ENCODE measurements at places on chromosomes 5 and 9. TPM values are rescaled to one million over a fixed set of nuclear protein-coding genes. Genes with fewer than 3 reads are reported as not detected.

DNA sequence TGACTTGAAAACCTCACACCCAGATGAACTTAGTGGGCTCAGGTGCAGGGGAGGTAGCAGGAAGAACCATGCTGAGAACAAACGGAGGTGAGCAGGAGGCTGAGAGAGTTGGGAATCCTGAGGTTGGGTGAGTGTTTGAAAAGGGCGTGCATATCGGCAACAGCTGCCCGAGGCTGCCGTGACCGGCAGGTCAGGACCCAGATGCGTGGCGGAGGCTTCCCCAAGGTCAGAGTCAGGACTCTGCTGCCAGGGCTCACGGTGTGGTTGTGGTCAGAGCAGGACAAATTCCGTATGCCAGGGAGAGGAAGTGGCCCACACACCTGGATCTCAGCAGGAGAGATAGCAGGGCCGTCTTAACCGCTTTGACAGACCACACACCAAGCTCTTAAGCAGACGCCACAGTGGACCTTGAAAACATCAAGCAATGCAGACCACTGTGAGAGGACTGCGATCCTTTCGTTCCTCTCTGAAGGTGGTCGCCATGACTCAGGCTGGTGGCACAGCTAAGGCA is 43.1 kb downstream of the ADAMTS16 start:
- no peak overlapping the region for H3K27ac ChIP-seq
- H3K4me3 ChIP-seq = no peak overlapping the region
- peaks cover 5% of the 10 kb centered on the region for H3K27me3 ChIP-seq

DNA sequence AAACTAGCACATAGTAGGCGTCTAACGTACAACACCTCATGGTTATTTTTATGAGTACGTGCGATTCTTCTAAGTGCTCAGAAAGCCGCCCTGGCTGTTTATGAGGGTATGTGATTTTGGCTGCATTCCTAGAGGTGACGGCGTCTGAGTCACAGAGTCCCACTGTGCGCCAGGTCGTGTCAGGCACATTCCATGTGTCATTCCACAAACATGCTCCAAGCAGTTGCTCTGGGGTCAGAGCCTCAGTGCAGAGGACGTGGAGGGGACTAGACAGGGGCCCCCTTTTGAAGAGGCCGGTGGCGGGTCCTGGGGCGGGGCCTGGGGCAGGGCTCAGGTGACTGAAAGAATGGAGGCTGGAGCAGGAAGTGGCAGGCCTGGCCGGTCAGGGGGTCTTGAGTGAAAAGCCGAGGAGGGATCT is 51.9 kb downstream of the NEK6 start:
- no peaks in the 10 kb centered on the region for H3K27me3 ChIP-seq

- H3K36me3 ChIP-seq = no peaks in the 10 kb centered on the region
- H3K27me3 ChIP-seq = no peaks in the 10 kb centered on the region
- DNase-seq = no peak
- peak overlapping the region; percentile 31 for H3K4me3 ChIP-seq
- peaks cover 75% of the 10 kb centered on the region for H3K4me1 ChIP-seq
These were observed 72.9 kb downstream of the SERINC5 start for GRCh38 chr5:80182809-80183580.

GRCh38 chr5:100017520-100018262 is 517.5 kb upstream of the FAM174A start:
- H3K27me3 ChIP-seq = no peaks in the 10 kb centered on the region
- H3K4me1 ChIP-seq = no peaks in the 10 kb centered on the region
- no peak overlapping the region for H3K4me3 ChIP-seq

- no peak overlapping the region for H3K27ac ChIP-seq
- H3K4me3 ChIP-seq = no peak overlapping the region
- DNase-seq = no peak
These were observed 204.8 kb upstream of the PIK3R1 start for GRCh38 chr5:68010740-68011139.

- H3K36me3 ChIP-seq = no peaks in the 10 kb centered on the region
- H3K27me3 ChIP-seq = peaks cover 2% of the 10 kb centered on the region
- H3K4me1 ChIP-seq = peaks cover 14% of the 10 kb centered on the region
- peak within 1 kb of the TSS; percentile 73 for H3K4me3 ChIP-seq
- peak within 1 kb of the TSS; percentile 78 for H3K27ac ChIP-seq
These were observed at the start of gene CCNI2 for GRCh38 chr5:132746954-132747615. CCNI2 (plus strand) TSS chr5:132747426; CDS start chr5:132747496, 70 bp downstream.

GRCh38 chr9:135883410-135884089 is 23.8 kb downstream of the CAMSAP1 start:
- no peak overlapping the region for H3K4me3 ChIP-seq
- peaks cover 53% of the 10 kb centered on the region for H3K4me1 ChIP-seq
- peaks cover 23% of the 10 kb centered on the region for H3K36me3 ChIP-seq

DNA sequence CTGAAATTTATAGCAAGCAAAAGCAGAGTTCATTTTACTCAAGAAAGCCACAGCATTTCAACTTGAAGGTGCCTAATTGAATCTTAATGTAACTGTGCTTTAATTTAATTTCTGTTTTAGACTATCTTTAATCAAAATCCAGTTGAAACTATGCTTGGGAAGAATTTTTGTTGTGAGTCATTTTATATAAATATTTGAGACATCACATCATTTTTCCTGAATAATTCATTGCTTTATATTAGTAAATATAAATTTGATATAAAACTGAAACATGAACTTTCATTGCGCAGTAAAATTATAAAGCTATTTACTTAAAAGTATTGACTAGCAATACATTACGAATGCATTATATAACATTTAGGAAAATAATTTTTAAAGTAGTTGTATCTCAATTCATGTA is 1937.1 kb upstream of the CDH9 start:
- no peaks in the 10 kb centered on the region for H3K36me3 ChIP-seq
- DNase-seq = no peak
- no peak overlapping the region for H3K4me3 ChIP-seq
- H3K27ac ChIP-seq = no peak overlapping the region

- peaks cover 3% of the 10 kb centered on the region for H3K27me3 ChIP-seq
- no peaks in the 10 kb centered on the region for H3K36me3 ChIP-seq
- H3K4me1 ChIP-seq = no peaks in the 10 kb centered on the region
These were observed 83.6 kb downstream of the ARHGEF28 start for GRCh38 chr5:73709536-73710129.

DNA sequence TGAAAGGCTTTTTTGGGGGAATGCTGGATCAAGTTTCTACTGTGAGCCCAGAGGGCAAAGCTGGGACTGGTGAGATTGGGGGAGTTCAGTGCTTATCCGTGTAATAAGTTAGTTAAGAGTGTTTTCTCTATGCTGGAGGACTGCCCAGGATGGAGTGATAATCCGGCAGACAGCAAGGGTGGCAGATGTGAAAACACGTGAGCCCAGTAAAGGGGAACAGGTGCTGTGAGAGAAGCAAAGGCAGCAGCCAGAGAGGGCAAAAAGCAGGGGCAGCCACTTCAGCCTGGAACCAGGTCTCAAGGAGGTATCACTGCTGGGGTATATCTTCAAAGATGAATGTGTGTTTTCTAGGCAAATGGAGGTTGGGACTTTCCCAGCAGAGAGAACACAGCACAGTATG is 53.9 kb downstream of the GALNT10 start:
- no peak overlapping the region for H3K4me3 ChIP-seq
- no peaks in the 10 kb centered on the region for H3K27me3 ChIP-seq
- H3K36me3 ChIP-seq = no peaks in the 10 kb centered on the region
- no peaks in the 10 kb centered on the region for H3K4me1 ChIP-seq
- no peak overlapping the region for H3K27ac ChIP-seq

DNA sequence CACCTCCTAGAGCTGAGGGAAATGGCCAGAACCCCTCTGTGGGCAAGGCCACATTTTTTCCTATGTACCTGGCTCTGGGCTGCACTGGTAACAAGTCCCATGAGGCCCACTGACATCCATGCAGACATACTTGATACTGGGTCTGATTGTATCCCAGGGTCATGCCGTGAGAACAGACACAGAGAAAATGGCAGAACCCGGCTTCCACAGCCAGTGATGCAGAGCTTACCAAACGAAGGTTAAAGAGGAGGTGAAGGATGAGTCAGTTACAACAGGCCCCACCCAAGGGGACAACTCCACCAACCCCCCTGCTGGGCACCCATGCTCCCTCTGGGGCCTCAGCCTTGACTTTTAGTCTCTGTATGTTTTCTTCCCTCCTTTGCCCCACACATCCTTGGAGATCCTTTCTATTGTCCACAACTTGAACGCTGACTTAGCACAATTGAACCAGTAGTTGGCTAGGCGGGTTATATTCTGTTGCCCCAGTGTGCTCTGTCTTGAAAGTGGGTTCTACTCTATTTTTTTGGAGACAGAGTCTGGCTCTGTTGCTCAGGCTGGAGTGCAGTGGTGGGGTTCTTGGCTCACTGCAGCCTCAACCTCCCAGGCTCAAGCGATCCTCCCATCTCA is 93.5 kb downstream of the DAP start:
- no peaks in the 10 kb centered on the region for H3K27me3 ChIP-seq
- H3K4me3 ChIP-seq = no peak overlapping the region
- H3K36me3 ChIP-seq = no peaks in the 10 kb centered on the region
- H3K27ac ChIP-seq = no peak overlapping the region
- no peak for DNase-seq
- no peaks in the 10 kb centered on the region for H3K4me1 ChIP-seq

GRCh38 chr5:111963555-111963954 is 206.6 kb upstream of the NREP start:
- no peak overlapping the region for H3K4me3 ChIP-seq
- no peak for DNase-seq
- no peaks in the 10 kb centered on the region for H3K4me1 ChIP-seq
- H3K36me3 ChIP-seq = no peaks in the 10 kb centered on the region
- H3K27ac ChIP-seq = no peak overlapping the region

GRCh38 chr5:153654504-153655200 is 164.2 kb downstream of the GRIA1 start:
- no peaks in the 10 kb centered on the region for H3K36me3 ChIP-seq
- H3K27ac ChIP-seq = no peak overlapping the region
- no peaks in the 10 kb centered on the region for H3K4me1 ChIP-seq
- H3K4me3 ChIP-seq = no peak overlapping the region
- H3K27me3 ChIP-seq = no peaks in the 10 kb centered on the region

DNA sequence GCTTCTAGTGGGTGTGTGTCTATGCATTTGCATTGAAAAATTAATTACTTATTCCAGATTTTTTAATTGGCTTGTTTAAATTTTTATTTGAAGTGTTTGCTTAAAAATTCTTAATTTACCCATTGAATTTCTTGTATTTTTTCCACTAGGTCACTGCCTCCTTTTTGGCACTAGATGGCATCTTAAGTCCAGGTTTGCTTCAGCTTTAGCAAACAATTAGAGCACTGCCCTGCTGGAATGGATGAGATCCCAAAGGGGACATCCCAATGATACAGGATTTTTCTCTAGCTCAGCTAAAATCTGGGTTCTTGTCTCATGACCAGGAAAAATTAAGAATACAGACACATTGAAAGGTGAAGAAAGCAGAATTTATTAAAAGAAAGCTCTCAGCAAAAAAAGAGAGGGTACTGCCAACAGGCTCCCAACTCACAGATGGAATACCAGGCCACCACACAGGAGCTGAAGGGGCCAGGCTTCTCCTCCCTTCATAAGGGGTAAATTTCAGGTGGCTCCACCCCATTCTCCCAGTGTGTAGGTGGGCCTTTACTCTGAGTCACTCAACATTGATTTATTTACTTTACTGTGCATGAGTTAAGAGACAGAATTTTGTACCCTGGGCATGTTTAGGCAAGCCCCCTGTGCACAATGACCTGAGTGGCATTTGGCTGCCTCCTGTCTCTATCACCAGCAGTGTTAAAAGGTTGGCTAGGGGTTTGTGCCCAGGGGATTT is 532.4 kb downstream of the ANXA1 start:
- no peak overlapping the region for H3K4me3 ChIP-seq
- H3K27me3 ChIP-seq = no peaks in the 10 kb centered on the region

GRCh38 chr5:143955141-143955540 is 143.2 kb downstream of the HMHB1 start:
- DNase-seq = no peak
- H3K27ac ChIP-seq = no peak overlapping the region
- no peak overlapping the region for H3K4me3 ChIP-seq

GRCh38 chr5:175517824-175518450 is 39.6 kb downstream of the SFXN1 start:
- H3K4me1 ChIP-seq = peaks cover 36% of the 10 kb centered on the region
- peaks cover 45% of the 10 kb centered on the region for H3K36me3 ChIP-seq
- no peaks in the 10 kb centered on the region for H3K27me3 ChIP-seq
- H3K27ac ChIP-seq = peak overlapping the region; percentile 48
- H3K4me3 ChIP-seq = peak overlapping the region; percentile 64

DNA sequence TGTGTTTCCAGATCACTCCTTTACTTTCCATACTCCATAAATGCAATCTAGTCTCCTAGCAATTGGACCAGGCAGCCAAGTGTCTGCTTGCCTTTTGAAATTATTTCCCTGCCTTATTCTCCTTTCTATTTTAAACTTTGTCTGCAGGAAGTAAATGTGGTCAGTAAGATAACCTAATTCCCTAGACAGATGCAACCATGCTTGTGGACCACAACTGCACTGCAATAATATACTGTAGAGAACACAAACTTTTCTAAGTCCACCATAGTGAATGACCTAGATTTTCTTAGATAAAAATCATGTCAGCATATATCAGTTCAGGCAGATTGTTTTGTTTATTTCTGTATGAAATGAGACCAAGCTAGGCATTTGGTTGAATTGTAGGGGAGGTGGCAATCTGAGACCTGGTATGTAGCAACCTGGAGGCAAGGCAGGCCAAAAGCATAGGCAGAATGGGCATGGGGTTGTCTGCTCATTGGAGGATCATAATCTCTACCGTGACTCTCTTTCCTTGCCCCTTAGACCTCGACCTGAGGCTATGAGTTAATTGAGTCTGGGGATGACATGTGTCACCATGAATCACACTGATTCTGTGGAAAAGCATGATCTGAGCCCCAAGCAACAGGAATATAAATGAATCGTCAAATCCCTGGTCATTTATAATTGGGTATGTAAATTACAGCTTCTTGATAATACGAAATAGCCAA is 20.7 kb downstream of the ACTL7B start:
- H3K27me3 ChIP-seq = peaks cover 3% of the 10 kb centered on the region
- no peak overlapping the region for H3K4me3 ChIP-seq
- no peak for DNase-seq
- no peaks in the 10 kb centered on the region for H3K4me1 ChIP-seq

DNA sequence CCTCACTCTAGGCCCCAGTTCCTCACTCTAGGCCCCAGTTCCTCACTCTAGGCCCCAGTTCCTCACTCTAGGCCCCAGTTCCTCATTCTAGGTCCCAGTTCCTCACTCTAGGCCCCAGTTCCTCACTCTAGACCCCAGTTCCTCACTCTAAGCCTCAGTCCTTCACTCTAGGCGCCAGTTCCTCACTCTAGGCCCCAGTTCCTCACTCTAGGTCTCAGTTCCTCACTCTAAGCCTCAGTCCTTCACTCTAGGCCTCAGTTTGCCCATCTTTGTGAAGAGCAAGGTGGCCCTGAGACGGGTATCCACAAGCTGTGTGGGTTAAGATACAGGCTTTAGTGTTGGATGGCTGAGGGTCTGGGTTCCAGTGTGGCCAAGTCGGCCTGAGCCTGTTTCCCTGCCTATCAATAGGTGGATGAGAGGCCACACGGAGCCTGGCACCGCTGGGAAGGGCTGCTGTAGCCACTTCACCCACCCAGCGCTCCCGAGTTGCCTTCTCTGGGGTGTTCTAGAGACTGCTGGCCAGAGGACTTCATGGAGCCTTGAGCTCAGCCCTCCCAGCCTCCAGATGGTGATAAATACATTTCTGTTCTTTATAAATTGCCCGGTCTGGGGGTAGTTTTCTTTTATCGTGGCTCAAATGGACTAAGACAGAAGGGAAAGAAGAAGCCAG is 150.2 kb downstream of the RXRA start:
- H3K27ac ChIP-seq = no peak overlapping the region
- no peak for DNase-seq
- H3K4me3 ChIP-seq = no peak overlapping the region
- no peaks in the 10 kb centered on the region for H3K36me3 ChIP-seq

Gene TAF11L10
- total RNA-seq = not detected

Gene LECT2
- not detected for total RNA-seq

Gene MYO10
- total RNA-seq = 0.05 TPM

Gene ANKRD31
- total RNA-seq = 0.52 TPM

Gene UGT3A2
- not detected for total RNA-seq

Gene NOL8
- total RNA-seq = 58.7 TPM

Gene CDHR2
- total RNA-seq = 1.3 TPM

Gene CENPP
- total RNA-seq = 6.1 TPM

All from CD4-positive, CD25-positive, alpha-beta regulatory T cell (primary cell).